ENCODE measurements at places on chromosomes 7 and 10.

DNA sequence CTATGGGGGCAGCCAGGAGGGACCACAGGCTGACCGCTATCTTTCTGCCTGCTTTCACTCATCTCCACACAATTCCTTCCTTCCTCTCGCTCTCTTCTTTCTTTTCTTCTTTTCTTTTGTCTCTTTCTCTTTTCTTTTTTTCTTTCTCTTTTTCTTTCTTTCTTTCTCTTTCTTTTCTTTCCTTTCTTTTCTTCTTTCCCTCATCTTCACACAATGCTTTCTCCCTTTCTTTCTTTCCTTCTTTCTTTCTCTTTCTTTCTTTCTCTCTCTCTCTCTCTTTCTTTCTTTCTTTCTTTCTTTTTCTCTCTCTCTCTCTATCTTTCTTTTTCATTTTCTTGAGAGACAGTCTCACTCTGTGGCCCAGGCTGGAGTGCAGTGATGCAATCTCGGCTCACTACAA lies 6.8 kb upstream of the MUC12 start:
- no peak for DNase-seq

GRCh38 chr7:111112439-111112838 lies 21.5 kb downstream of the LRRN3 start:
- no peak for DNase-seq

- DNase-seq = no peak
Measured at GRCh38 chr10:132194726-132195125, 8.0 kb downstream of the DPYSL4 start.

DNA sequence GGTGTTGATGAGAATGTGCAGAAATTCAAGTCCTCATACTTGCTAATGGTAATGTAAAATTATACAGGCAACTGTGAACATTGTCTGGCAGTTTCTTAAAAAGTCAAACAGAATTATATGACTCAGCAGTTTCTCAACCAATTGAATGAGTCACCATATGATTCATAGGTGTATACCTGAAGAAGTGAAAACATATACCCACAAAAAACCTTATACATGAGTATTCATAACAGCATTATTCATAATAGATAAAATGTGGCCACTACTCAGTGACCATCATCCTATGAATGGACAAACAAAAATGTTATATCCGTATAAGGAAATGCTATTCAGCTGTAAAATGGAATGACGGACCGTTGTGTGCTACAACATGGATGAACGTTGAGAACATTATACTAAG lies 253.5 kb downstream of the MALRD1 start:
- no peak for DNase-seq

DNA sequence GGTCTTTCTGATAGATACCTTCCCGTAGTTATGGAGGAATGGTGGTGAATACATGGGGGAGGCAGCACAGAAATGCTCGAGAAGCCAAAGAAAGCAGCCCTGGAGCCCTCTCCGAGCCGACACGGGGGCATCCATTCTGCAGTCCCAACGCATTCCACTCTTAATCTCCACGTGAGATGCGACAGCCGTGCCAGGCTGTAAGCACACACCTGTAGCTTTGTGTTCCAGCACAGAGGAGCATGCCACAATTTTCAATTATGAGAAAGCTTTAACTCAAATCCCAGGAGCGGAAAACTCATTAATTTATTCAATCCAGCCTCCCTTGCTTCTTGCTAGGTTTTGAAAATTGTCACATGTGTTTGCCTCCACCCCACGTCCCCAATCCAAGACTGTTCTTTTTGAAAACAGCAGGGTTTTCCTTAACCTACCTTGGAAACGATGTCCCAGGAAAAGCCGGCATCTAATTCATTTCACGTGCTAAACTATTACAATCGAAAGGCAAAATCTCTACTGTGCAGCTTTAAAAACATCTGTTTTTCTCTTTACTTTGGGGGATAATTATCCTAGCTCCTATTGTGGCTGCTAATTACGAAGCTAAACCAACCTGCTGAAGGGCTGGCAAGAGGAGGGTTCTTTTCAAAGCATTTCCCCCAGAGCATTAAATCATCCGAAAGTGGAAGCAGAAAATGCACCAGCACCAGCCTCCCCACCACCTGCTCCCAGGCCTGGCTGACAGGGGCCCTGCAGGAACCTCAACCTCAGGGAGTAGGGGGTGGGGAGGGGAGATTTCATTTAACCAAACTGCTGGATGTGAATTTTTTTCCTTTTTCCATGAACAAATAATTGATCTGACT lies 56.0 kb upstream of the CHST15 start:
- DNase-seq = no peak

Data from ecto neural progenitor cell (in vitro differentiated cells).